ENCODE measurements at places on chromosomes 6 and 20.

- DNase-seq, result no peak
These were observed 107.3 kb downstream of the TINAG start for GRCh38 chr6:54415517-54415916.

- no peak for DNase-seq
These were observed 46.4 kb downstream of the PSMG4 start for GRCh38 chr6:3305216-3305565.

GRCh38 chr6:77173472-77174074 is 289.7 kb downstream of the HTR1B start:
- DNase-seq, result no peak

DNA sequence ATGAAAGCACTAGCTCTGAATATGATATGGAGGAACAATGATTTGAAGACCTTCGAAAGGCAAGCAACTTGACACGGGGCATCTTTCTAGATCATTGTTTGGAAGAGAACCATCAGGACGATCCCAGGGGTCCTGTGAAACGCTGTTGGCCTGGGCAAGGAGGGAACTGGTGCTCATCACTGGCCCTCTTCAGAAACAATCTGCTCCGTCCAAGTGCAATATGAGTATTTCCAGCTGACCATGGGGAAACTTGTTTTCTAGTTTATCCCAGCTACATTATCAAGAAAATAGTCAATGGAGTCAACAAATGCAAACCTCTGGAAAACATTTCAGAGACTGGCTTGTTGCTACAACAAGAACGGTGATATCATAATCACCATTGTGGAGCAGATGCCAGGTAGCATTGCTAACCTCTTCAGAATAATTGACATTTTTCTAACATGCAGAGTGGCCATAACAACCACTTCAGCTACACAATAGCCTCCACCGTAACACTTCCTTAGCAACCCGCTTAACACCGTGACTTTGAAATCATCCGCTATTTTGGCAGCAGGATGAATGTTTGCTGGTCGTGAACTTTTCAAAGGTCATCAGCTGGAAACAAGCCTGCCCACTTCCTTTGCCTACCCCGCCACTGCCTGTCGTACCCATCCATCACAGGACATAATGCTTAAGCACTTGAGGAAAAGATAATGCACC is 112.0 kb upstream of the PDE10A start:
- DNase-seq, result peak; percentile 18

DNA sequence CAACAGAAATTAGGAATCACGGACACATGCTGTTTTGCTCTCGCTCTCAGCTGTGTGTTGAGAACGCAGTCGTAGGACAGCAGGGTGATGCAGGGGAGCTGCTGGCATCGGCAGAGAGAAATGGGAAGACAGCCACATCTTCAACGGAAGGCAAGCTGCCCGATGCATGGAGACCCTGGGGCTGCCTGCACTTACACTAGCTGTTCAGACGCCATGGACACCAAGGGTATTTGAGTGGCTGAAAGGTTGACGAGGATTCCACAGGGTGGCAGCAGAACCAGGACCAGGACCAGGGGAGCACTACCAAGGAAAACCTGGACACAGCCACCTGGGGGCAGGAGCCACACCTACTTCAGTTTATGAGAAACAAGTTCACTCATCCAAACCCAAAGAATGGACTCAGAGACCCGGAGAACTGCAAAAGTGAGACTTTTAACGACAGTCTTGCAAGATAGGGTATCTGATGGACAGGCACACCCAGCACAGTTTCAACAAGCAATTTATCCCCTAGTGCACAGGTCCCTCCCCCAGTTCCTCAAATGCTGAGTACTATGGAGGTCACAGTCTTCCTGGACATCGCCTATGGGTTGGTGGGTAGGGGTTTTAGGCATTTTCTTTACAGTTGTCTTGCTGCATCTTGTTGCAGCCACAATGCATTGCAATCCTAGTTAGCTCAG is 56.3 kb upstream of the ENTPD6 start:
- no peak for DNase-seq

GRCh38 chr20:47711046-47711752 is 74.1 kb downstream of the SULF2 start:
- DNase-seq, result no peak

DNA sequence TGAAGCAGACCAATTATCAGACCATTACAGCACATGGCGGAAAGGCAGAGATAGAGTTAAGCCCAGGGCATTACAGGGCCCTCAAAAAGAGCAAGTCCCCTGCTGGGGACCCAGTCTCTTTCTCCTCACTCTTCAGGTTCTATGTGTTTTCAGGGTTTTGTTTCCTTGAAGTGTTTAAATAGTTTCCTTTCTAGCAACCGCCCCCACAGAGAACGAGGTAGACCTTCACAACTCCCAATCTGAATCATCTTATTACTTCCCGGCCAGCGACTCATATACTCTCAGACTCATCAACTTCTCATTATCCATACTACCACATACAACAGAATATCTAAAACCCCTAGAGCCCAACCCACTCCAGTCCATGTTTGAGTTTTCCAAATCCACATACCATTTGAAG is 526.6 kb upstream of the ARID1B start:
- no peak for DNase-seq

- no peak for DNase-seq
These were observed 158.5 kb downstream of the SASH1 start for GRCh38 chr6:148501178-148501590.

- DNase-seq, result peak; percentile 52
These were observed 9.7 kb downstream of the MDC1 start for GRCh38 chr6:30707281-30707850.

- DNase-seq, result peak; percentile 20
These were observed 130.2 kb upstream of the AKIRIN2 start for GRCh38 chr6:87832025-87832825.

DNA sequence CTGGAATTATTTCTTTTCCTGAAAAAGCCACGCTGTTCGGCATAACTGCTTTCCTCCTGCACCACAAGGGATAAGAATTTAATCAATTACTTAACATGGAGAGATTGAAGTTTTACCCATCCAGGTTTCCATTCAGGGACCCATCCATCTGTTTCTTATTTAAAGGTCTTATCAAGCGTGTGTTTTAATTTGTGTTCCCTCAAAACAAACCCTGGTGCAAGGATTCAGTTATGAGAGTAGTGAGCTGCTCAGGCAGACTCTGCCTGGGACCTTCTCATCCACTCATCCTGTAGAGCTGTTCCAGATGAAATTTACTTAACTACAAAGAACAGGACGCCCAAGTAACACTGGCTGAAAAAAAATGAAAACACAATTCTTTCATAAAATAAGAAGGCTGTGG is 97.8 kb downstream of the BANF2 start:
- DNase-seq, result no peak

DNA sequence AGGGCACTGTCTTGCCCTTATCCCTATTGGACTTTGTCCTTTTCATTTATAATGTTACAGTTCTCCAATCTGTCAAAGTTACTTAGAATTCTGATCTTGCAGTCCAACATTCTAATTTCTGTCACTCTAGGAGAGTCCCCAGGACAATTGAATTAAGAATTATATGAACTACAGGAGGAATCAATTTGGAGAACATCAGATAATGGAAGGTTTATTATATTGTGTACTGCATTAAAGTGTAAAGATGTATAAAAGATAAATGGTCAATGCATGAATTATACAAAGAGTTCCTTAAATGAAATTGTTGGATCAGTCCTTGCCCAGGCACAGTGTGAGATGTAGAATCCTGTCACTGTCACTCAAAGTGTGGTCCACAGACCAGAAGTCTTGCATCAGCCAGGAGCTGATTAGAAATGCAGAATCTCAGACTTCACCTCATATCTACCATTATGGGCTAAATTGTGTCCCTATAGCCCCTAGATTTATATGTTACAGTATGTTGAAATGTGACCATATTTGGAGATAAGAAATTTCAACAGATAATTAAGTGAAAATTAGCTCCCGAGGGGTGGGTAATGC is 145.5 kb downstream of the BTBD3 start:
- DNase-seq, result no peak

DNA sequence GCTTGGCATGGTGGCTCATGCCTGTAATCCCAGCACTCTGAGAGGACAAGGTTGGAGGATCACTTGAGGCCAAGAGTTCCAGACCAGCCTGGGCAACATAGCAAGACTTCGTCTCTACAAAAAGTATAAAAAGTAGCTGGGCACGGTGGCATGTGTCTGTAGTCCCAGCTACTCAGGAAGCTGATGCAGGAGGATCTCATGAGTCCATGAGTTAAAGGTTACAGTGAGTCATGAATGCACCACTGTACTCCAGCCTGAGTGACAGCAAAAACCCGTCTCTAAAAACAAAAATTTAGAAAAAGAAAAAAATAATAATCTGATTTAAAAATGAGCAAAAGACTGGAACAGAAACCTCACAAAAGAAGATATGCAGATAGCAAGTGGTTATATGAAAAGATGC is 279.7 kb downstream of the RNGTT start:
- DNase-seq, result no peak

DNA sequence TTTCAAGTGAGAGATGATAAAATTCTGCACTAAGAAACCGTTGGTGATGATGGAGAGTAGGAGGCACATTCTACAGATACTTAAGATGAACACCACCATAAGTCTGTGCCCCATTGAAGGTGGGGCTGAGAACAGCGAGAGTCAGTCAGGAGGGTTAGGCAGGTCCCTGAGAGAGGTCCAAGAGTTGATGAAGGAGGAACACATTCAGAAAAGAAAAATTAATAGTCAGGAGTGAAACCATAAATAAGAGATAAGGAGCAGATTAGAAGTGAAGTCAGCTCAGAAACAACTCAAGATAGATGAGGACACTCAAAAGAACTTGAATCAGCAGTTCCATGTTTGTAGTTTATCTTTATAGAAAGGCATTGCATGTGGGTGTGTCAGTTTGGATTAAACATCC is 727.2 kb upstream of the MARCKS start:
- no peak for DNase-seq

DNA sequence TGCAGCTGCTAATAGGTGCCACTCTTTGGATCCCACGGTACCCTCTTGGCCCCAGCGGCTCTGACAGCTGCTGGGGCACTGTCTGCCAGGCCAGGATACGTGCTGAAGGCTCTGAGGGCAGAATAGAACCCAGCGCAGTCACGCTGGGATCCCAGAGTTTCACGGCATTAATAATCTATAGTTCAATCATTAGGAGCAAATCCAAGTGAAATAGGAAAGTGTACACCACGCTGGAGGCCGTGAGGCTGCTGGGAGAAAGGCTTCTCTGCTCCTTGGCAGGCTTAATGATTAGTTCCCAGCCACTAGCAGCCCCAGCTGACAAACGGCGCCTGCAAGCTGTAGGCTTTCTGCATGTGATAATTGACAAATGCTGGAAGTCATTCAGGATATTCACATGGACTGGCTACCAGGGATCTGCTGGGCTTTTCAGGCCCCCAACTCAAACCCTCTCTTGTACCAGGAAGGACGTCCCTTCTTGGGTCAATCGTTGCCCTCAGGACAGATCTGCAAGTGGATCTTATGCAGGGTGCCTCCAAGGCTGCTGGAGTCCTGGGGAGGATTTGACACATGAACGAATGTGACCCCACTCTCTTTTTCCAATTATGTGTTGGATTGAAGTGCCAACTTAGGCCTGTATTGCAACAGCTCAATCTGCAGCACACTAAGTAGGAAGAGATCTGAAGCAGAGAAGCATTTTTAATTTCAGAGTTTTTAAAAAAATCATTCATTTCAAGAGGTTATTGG is 50.1 kb upstream of the INSM1 start:
- peak; percentile 61 for DNase-seq

- no peak for DNase-seq
These were observed 44.1 kb downstream of the KIAA0408 start for GRCh38 chr6:127415096-127415495.

DNA sequence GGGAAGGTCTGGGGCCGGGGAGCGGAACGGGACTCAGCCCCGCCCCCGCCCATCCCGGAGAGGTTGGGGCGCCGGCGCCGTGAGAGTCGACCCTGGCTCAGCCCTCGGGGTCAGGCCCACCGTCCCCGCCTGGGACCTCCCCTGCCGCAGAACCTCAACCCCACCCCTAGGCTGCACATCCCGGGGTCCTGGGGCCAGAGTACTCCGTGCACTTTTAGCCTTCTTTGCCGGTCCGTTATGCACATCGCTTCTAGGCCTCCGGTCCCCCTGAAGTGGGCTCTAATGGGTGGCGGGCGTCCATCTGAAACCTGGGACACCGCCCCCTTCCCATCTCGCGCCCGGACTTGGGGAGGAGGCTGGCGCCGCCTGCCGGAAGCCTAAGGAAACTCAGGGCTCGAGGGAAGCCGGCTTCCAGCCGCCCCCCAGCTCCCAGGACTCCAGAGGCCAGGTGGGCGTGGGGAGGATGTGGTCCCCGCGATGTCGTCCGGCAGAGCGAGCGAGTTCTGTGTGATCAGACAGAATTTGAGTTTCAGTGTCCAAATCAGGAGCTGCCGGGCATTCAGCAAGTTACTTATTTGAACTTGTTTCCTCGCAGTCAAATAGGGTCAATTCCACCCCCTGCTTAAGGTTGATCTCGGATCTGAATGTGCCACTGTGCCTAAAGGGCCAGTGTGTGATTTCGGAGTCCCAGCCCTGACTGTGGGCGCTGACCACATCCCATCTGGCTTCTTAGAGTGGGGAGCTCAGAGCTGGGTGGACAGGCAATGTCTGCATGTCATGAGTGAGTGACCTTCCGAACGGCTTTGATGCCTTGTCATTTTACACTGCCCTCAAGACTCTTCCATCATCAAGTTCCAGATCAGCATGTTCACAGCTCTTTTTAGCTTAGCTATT is 47.6 kb downstream of the CPXM1 start:
- peak; percentile 36 for DNase-seq

- no peak for DNase-seq
These were observed 56.1 kb upstream of the NKAIN2 start for GRCh38 chr6:123747515-123747914.

DNA sequence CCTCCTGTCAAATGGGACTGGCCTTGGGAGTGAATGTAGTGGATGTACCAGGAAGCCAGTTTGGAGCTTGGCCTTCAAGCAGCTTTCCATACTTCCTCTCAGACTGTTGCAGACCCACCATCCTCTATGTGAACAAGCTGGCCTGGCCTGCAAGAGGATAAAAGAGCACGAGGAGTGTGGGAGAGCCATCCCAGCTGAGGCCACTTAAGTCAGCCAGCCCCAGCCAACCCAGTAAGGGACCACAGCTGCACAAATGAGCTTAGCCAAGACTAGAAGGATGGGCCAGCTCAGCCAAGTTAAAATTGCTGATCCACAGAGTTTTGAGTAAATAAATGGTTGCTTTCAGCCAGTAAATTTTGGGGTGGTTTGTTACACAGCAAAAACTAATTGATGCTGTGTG is 156.9 kb upstream of the SOX4 start:
- no peak for DNase-seq

DNA sequence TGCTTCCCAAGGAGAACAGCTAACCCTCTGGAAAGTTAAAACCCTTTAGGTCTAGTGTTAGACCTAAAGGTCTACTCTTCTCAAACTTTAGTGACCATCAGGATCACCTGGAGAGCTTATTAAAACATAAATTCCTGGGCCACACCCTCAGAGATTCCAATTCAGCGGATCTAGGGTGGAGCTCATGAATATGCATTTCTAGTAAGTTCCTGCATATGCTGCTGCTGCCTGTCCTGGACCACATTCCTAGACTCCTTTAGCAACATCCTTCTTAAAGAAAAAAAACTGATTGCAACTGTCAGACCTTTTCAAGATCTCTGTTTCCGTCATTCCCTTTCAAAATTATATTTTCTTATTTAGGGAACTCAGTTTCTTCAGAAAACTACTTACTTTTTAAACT is 31.2 kb downstream of the SNAP25 start:
- no peak for DNase-seq

- no peak for DNase-seq
These were observed 74.7 kb downstream of the FAM217A start for GRCh38 chr6:4004249-4004648.

Data from NCI-H2081 (cell line).